ENCODE measurements at places on chromosomes 11 and 22. TPM values are rescaled to one million over a fixed set of nuclear protein-coding genes. Genes with fewer than 3 reads are reported as not detected.

The GSTT2 gene
- 0.33 TPM for total RNA-seq

DNA sequence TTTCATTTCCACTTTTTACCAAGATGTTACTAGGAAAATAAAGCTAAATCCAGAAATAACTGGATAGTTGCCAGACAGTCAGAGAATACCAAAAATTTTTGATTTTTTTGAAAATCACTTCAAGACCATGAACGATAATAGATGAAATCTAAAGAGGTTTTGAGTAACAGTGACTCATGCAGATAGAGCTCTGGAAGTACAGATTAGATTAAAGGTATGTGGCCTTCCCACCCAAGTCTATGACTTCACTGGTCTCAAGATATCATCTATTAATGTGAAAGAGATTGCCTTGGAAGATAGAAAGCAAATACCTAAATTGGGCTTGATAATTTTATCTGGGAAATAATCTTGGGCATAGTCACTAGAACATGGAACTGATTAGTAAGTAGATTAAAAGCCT is 415.9 kb downstream of the METTL15 start:
- no peak overlapping the region for H3K27ac ChIP-seq
- H3K27me3 ChIP-seq = no peaks in the 10 kb centered on the region
- no peak overlapping the region for H3K4me3 ChIP-seq
- no peak for DNase-seq
- no peaks in the 10 kb centered on the region for H3K4me1 ChIP-seq
- no peaks in the 10 kb centered on the region for H3K36me3 ChIP-seq

- peaks cover 25% of the 10 kb centered on the region for H3K4me1 ChIP-seq
- H3K4me3 ChIP-seq = no peak overlapping the region
- peak; percentile 96 for DNase-seq
- no peaks in the 10 kb centered on the region for H3K36me3 ChIP-seq
- H3K27ac ChIP-seq = peak overlapping the region; percentile 84
- no peaks in the 10 kb centered on the region for H3K27me3 ChIP-seq
These were observed 75.2 kb downstream of the ADAMTS15 start for GRCh38 chr11:130523609-130524008.

DNA sequence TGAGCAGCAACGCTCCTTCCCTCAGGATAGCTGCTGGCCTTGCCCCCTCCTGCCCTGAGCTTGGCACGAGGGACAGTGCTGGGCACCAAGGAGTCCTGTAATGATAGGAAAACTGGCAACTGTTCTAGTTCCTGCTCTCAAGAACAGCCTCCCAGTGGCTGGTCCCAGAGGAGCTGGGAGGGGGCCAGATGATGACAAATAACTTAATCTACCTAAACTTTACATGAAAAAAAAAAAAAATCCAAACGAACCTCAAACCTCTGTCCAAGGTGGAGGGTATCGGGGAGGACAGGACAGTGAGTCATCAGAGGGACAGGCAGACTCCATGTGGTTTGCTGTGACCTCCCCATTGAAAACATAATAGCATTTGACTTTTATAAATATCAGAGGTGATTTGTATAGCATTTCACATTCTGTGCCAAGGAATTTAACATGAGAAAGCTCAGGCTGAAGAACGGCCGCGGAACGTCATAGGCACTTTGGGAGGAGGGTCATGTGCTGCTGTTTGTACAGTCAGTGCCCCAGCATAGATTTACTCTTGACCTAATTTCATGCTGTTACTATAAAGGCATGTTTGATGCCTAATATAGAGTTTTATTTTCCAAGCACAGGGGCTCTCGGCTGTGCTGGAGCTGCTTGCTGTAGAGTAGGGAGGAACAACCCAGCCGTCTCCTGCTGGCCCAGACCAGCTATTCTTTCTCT is 98.2 kb upstream of the NNMT start:
- no peak overlapping the region for H3K4me3 ChIP-seq
- H3K4me1 ChIP-seq = peaks cover 3% of the 10 kb centered on the region
- H3K36me3 ChIP-seq = no peaks in the 10 kb centered on the region
- peak; percentile 100 for DNase-seq
- no peaks in the 10 kb centered on the region for H3K27me3 ChIP-seq
- H3K27ac ChIP-seq = no peak overlapping the region

- H3K4me1 ChIP-seq = no peaks in the 10 kb centered on the region
- no peaks in the 10 kb centered on the region for H3K27me3 ChIP-seq
- no peaks in the 10 kb centered on the region for H3K36me3 ChIP-seq
- no peak overlapping the region for H3K27ac ChIP-seq
- no peak overlapping the region for H3K4me3 ChIP-seq
- no peak for DNase-seq
These were observed 19.6 kb downstream of the RNF121 start for GRCh38 chr11:71948314-71949027.

The PANX3 gene
- not detected for total RNA-seq
